Activated CD8-positive, alpha-beta memory T cell treated with anti-CD3 and anti-CD28 coated beads, Interleukin-2, amount 10 ng/mL, durations not matched to agents 7 days and 5 days (primary cell): ENCODE measurements at places on chromosomes 6 and 20. TPM values are rescaled to one million over a fixed set of nuclear protein-coding genes. Genes with fewer than 3 reads are reported as not detected.

ID4 gene
- total RNA-seq: not detected

HAO1 gene
- total RNA-seq: not detected

AKAP12 gene
- 0.85 TPM for total RNA-seq

PEDS1 gene
- total RNA-seq: 24.2 TPM

ZBP1 gene
- total RNA-seq: 22.9 TPM

DTD1 gene
- 31.9 TPM for total RNA-seq

DUSP15 gene
- total RNA-seq: not detected

EPHA7 gene
- total RNA-seq: not detected

PACRG gene
- not detected for total RNA-seq

- H3K4me3 ChIP-seq: peak overlapping the region; percentile 89
- no peaks in the 10 kb centered on the region for H3K27me3 ChIP-seq
- H3K4me1 ChIP-seq: peaks cover 75% of the 10 kb centered on the region
- peak; percentile 55 for DNase-seq
- peak overlapping the region; percentile 99 for H3K27ac ChIP-seq
These were observed 91.6 kb downstream of the PRND start for GRCh38 chr20:4813076-4813862.

DNA sequence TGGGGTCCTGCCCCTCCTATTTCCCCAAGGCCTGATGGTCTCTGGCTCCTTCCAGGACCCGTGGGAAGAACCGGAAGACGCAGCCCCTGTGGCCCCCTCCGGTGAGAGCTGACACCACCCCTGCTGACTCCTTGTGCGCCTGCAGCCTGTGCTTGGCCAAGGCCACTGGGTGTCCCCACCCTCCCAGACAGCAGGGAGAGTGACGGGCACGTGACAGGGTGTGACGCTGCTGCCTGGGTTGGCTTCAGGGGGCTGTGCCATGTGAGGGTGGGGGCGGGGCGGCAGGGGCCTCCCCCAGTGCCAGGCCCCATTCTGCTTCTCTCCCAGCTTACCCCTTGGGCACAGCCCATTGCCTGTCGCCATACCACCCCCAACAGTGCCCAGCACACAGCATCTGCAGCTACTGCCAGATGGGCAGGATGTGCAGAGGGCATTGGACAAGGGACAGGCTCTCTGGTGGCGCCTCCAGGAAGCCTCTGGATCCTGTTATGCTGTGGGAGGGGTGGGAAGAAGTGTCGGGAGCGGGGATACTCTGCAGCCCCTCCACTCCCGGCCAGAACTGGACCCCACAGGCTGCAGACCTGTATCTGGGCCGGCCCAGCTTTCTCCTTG, 2.9 kb downstream of the BIRC7 start:
- H3K27ac ChIP-seq: no peak overlapping the region
- H3K36me3 ChIP-seq: no peaks in the 10 kb centered on the region
- H3K4me3 ChIP-seq: no peak overlapping the region
- DNase-seq: no peak
- no peaks in the 10 kb centered on the region for H3K4me1 ChIP-seq
- no peaks in the 10 kb centered on the region for H3K27me3 ChIP-seq

GRCh38 chr6:11865680-11866300, 87.2 kb upstream of the ADTRP start:
- H3K4me3 ChIP-seq: no peak overlapping the region
- DNase-seq: no peak
- no peaks in the 10 kb centered on the region for H3K36me3 ChIP-seq
- peaks cover 2% of the 10 kb centered on the region for H3K27me3 ChIP-seq
- H3K4me1 ChIP-seq: no peaks in the 10 kb centered on the region

- H3K27ac ChIP-seq: peak overlapping the region; percentile 34
- H3K4me1 ChIP-seq: peaks cover 22% of the 10 kb centered on the region
- H3K4me3 ChIP-seq: peak overlapping the region; percentile 90
- no peaks in the 10 kb centered on the region for H3K27me3 ChIP-seq
These were observed 1.7 kb upstream of the PIM1 start for GRCh38 chr6:37168163-37168758.

DNA sequence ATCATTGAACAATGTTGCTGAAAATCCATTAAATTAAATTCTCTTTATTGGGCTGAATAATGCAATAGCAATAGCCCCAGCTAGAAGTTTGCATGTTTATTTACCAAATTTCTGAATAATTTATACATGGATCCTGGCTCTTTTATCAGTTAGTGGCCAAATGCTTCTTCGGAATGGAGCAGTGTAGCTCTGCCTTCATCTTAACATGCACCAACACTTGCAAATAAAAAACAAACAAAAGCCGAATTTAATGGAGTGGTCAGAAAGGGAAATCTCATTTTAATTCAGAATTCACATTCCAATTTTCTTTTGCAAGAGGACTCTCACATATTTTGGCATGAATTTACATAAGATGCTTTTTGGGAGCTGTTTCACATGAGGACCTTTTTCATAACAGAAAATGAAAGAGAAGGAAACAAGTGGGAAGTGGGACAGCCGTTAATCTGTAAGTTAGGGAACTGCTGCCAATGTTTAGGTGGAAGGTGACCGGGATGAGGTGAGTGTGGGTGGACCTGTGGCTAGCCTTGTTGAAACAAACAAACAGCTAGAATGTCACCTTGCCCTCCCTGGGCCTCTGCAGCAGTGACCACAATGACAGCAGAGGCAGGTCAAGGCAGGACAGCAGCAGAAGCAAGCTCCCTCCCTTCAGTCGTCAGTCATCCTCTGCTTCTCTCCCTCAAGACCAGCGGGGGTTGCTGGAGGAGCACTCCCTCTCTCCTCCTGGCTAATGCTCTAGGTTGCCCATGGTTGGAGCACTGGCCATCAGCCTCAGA, 73.2 kb downstream of the INSM1 start:
- no peak overlapping the region for H3K4me3 ChIP-seq
- H3K4me1 ChIP-seq: no peaks in the 10 kb centered on the region
- no peaks in the 10 kb centered on the region for H3K27me3 ChIP-seq
- no peak overlapping the region for H3K27ac ChIP-seq
- no peak for DNase-seq

GRCh38 chr6:131331873-131332781, 196.9 kb downstream of the AKAP7 start:
- H3K4me1 ChIP-seq: no peaks in the 10 kb centered on the region
- H3K4me3 ChIP-seq: no peak overlapping the region
- DNase-seq: no peak
- no peaks in the 10 kb centered on the region for H3K27me3 ChIP-seq

DNA sequence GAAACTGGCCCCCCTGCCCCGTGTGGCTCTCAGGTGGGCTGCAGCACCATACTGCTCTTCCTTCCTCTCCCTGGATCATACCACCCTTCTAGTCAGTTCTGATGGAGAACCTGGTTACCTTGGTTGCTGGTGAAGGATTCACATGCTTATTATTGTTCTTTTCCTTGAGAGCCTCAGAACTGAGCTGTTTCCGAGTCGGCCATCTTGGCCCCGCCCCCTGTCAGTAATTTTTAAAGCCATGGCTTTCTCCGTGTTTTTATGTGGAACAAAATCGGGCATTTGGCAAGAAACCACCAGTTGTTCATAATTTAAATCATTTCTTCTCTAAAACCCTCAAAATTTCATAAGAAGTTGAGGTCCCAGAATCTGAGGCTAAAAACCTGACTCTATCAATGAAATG, 493.8 kb downstream of the NKAIN2 start:
- no peak overlapping the region for H3K4me3 ChIP-seq
- no peak overlapping the region for H3K27ac ChIP-seq
- H3K27me3 ChIP-seq: no peaks in the 10 kb centered on the region
- H3K36me3 ChIP-seq: no peaks in the 10 kb centered on the region
- no peaks in the 10 kb centered on the region for H3K4me1 ChIP-seq
- DNase-seq: no peak

DNA sequence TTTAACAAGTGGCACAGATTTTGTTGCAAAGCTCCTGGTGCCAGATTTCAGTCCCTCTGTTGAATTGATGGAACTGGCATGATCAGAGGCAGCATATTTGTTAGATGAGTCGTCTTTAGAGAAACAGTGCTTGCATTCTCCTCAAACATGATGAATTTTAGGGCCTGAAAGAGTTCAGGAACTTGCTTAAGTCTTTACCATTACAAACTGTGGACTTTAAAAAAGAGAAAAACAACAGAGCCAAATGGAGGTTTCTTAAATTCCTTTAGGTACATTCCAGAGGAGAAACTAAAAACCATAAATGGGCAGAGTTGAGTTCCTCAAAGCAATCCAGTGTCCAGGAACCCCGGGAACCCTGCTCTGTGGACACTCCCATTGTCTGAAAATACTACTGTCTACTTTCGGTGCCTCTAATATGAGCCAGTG, 2.5 kb downstream of the GTF2H5 start:
- no peak overlapping the region for H3K27ac ChIP-seq
- H3K36me3 ChIP-seq: peaks cover 10% of the 10 kb centered on the region
- H3K4me3 ChIP-seq: no peak overlapping the region
- peaks cover 16% of the 10 kb centered on the region for H3K4me1 ChIP-seq
- DNase-seq: no peak
- H3K27me3 ChIP-seq: no peaks in the 10 kb centered on the region

DNA sequence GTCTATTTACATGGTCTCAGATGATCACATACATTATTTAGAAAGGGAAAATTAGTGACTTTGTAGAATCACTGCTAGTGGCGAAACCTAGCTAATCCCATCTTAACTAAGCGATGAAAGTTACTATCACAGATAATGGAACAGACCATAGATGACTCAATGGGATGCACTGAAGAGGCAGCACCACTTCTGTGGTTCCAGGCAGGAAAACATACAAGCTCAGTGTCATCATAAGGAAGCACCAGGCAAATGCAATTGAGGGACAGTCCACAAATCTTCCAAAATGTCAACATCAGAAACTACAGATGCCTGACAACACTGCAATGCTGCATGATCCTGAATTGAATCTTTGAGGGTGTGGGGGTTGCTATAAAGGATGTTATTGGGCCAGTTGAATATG, 15.9 kb upstream of the SNAI1 start:
- H3K27ac ChIP-seq: no peak overlapping the region
- H3K4me3 ChIP-seq: no peak overlapping the region
- no peaks in the 10 kb centered on the region for H3K27me3 ChIP-seq
